Activated CD4-positive, alpha-beta memory T cell treated with anti-CD3 and anti-CD28 coated beads, Interleukin-2, amount 10 ng/mL, durations not matched to agents 7 days and 5 days (primary cell): ENCODE measurements at places on chromosomes 11 and 22. TPM values are rescaled to one million over a fixed set of nuclear protein-coding genes. Genes with fewer than 3 reads are reported as not detected.

DNA sequence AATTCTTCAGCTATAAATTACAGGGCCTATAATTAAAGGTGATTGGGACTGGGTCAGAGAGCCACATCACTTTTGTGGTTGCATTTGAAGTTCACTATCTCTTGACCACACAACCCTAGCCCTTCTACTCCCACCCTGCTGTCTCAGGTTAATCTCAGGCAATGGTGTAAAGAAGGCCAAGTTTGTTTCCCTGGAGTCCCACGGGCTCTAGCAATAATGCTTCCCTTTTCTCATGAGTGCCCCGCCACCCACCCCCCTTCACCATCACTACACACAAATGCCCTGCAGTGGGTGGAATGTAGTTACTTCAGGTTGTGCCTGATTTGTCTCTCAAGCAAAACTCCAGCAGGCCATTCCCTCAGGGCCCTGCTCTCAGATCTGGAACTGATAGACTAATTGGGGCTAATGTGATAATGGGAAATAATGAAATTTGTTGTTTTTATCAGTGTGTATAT lies 1.8 kb upstream of the EHF start:
- no peak for DNase-seq

- no peak for DNase-seq
Measured at GRCh38 chr11:12215181-12215593, 104.8 kb downstream of the MICAL2 start.

DNA sequence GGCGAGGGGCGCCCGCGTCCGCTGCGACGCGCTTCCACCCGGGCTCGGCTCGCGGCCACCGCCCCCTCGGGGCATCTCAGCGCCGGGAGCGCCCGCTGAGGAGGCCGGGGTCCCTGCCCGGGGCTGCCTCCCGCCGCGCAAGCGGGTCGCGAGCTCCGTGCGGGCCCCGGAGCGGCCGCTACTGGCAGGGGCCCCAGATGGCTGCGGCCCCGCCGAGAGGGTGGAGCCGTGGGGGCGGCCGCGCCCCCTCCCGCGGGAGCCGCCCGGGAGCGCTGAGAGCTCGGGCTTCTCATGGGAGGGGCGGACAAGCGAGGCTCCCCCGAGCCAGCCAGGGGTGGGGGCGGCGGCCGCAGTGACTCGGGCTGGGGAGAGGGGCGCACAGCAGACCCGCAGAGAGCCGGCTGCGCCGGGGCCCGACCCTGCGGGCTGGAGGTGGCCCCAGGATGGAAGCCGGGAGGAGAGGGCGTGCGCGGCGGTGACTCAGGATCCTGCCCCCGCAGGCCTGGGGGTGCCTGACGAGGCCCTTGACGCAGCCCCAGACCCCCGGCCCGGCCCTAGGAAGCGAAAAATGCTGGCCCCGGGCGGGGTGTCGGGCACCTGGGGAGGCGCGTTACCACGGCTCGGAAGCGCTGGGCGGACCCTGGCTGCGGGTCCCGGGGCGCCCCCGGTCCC lies 603 bp upstream of the ZFTA start:
- DNase-seq, result no peak

DNA sequence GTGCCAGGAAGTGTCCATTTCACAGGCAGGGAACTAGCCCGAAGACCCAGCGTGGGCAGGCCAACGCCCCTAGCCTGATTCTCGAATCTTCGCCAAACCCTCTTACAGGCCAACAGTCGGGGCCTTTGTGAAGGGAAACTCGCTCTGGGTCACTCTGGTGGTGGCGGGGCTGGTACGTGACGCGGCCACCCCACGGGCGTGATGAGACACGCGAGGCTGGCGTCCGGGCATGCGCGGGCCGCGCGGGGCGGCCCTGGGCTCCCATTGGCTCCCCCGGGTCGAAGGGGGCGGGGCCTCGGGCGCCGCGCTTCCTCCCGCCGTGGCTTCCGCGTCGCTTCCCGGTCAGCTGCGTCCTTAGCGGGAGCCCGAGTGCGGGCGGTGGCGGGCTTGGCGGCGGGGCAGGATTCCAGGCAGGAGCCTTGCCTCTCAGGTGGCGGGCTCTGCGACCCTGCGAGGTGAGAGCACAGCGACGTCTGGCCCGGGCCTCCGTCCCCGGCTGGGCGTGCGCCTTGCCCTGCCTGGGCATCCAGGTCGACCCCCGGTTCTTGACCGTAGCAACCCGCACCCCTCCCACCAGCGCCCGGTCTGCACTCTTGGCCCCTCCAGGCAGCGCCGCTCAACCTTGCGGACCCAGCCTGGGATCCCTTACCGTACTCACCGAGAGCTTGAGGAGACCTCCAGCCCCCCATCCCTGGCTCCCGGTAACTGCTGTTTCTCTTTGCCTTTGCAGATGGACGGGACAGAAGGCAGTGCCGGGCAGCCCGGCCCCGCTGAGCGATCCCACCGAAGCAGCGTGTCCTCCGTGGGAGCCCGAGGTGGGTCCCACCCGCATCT lies at the start of gene FRMD8:
TSS of gene FRMD8 (plus strand) at position 331 of the 834 bp plus-strand sequence. CDS start at position 731, 400 bp downstream.
- DNase-seq, result peak; percentile 89

DNA sequence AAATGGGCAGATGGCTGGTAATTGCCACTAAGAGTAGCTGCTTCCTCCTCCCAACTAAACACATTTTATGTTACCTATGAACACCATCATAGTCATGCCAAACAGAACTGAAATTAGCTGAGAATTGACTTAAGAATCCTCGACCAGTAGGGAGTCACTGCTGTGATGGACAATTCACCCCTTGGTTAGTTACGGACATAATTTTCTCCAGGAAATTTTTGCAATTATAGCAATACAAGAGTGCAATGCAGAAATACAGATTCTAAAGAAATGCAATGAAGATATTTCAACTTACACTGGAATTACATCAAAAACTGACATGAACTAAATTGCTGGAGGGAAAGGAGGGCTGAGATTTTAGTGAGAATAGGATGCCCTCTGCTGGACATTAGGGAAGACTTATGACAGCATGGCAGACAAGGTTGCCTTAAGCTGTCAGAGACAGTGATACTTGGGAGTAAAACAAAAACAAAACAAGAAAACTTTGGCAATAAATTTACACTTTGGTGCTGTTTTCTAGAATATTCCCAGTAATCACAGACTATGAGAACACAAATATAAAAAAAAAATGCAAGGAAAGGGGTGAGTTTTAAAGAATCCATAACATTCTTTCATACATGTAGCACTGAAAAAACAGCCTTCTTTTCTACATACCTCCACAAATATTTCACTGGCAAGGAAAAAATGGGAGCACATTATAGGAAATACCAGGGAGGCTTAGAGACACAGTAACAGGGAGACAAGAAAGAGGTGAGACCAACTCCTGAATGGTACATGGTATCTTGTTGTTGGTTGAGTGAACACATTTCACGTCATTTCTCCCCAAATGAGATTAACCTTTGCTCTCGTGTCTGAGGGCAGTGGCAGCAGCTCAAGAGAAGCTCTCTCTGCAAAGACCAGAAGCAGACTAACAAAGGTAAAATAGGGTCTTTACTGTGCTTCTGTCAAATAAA lies 11.2 kb upstream of the PPP2R1B start:
- DNase-seq, result peak; percentile 23

- no peak for DNase-seq
Measured at GRCh38 chr11:109362059-109362458, 59.9 kb upstream of the C11orf87 start.

Gene DCDC1
- total RNA-seq, result not detected

Gene MFRP
- not detected for total RNA-seq

Gene FAM227A
- total RNA-seq, result 0.10 TPM
